ENCODE measurements at places on chromosomes 1 and 21.

- peak; percentile 69 for DNase-seq
These were observed 71.8 kb downstream of the CD58 start for GRCh38 chr1:116498789-116499628.

GRCh38 chr1:20578062-20578461, 10.8 kb upstream of the CDA start:
- DNase-seq = no peak

DNA sequence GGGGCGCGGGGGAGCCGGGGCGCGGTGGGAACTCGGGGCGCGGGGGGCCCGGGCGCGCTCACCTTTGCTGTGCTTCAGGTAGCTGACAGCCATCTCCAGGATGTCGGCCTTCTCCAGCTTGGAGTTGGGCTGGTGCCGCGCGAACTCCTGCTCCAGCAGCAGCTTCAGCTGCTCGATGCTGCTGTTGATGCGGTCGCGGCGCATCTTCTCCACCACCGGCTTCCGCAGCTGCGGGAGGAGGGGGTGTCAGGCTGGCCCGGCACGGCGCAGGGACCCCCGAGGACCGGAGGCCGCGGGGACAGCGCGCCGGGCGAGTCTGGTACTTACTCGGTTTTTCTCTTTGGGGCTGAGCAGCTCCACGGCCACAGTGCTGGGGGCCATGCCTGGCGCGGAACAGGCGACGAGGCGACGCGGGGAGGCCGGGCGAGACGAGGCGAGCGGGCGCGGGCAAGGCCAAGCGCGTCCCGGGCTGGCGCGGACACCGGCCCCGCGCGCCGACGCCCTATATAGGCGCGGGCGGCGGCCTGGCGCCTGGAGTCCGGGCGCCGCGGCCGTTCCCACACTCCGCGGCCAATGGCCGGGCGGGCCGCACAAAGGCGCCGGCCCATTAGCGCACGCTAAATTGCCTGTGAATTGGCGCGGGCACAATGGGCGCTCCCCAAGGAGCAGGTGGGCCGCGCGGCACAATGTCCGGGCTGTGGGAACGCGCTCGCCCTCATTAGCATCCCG, at the start of gene HES5:
Gene HES5 (minus strand): TSS at position 480 of the 729 bp plus-strand sequence. CDS start 99 bp downstream, at position 381.
- no peak for DNase-seq

DNA sequence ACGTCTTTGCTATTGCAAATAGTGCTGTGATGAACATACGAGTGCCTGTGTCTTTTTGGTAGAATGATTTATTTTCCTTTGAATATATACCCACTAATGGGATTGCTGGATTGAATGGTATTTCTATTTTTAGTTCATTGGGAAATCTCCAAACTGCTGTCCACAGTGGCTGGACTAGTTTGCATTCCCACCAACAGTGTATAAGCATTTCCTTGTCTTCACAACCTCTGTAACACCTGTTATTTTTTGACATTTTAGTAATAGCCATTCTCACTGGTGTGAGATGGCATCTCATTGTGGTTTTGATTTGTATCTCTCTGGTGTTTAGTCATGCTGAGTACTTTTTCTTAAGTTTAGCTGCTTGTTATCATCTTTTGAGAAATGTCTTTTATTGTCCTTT, 215.0 kb downstream of the FMN2 start:
- peak; percentile 36 for DNase-seq

GRCh38 chr1:107141491-107142126, 770 bp downstream of the NTNG1 start:
- DNase-seq = no peak

GRCh38 chr1:190588424-190588823, 110.8 kb upstream of the BRINP3 start:
- DNase-seq = no peak

- no peak for DNase-seq
These were observed 1.9 kb downstream of the UTP25 start for GRCh38 chr1:209829716-209830115.

DNA sequence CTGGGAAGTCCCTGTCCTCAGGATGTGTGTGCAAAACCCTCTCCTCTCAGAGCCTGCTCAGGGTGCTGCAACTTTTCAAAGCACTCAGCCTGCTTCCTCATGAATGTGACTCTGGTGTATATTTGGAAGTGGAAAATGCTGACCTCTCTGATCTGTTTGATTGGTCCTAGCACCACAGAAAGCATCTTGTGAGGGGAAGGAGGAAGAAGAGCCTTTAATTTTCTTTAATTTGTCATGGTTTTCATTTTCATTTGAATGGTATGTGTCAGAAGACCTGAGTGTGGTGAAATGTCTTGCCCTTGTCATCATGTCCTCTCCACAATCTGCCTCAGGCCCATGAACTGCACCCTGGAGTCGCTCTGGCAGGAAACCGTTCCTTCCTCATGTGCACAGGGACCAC, 383.5 kb downstream of the NTNG1 start:
- DNase-seq = no peak

DNA sequence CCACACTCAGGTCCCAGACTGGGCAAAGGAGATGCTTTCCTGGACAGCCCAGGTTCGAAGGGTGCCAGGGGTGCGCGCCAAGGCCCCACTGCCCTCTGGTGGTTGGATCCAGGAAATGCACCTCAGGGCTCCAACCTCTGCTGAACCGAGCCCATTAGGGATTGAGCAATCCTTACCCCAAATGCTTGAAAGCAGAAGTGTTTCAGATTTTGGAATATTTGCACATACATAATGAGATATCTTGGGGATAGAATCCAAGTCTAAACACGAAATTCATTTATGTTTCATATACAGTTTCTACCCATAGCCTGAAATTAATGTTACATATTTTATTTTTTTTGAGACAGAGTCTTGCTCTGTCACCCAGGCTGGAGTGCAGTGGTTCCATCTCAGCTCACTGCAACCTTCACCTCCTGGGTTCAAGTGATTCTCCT, 57.4 kb downstream of the SLC9A1 start:
- peak; percentile 65 for DNase-seq

- no peak for DNase-seq
These were observed 205.3 kb downstream of the TM2D1 start for GRCh38 chr1:61519631-61520030.

DNA sequence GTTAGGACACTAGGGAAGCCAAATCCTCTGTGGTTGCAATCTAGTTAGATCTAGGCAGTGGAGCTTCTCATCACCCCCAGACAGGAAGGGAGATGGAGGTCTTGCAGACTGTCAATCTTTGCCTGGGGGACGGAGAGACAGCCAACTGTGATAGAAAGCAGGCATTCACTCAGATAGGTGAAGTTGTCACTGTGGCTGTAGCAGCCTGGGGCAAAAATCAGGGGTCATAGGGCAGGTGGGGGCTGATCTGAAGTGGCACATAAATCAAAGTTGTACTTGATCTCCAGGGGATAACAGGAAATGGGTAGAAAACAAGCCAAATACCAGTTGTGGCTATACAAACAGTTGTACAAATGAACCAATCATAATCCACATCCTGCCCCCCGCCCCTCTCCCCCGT, 620.9 kb upstream of the USP24 start:
- DNase-seq = no peak

DNA sequence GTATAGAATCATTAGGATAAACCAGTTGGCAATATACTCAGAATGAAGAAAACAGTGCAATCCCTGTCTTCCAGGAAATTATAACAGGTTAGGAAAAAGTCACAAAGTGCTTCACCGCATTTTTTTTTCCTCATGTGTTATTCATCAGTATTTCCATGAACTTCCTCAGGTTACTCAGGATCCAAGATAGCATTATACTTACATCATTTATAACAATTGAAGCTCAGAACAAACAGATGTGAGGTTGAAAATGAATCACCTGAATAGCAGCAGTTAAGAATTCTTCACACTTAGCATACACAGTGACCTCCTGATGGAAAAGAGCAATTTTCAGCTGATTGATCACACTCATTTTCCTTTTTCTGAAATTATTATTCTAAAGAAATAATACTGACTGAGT, 1040.7 kb upstream of the B3GALT2 start:
- DNase-seq = peak; percentile 2

GRCh38 chr1:58231204-58231603, 315.3 kb downstream of the OMA1 start:
- DNase-seq = no peak

- DNase-seq = no peak
These were observed 197.2 kb downstream of the C1orf94 start for GRCh38 chr1:34373912-34374311.

GRCh38 chr21:41876396-41876795, 2.7 kb downstream of the PRDM15 start:
- no peak for DNase-seq

DNA sequence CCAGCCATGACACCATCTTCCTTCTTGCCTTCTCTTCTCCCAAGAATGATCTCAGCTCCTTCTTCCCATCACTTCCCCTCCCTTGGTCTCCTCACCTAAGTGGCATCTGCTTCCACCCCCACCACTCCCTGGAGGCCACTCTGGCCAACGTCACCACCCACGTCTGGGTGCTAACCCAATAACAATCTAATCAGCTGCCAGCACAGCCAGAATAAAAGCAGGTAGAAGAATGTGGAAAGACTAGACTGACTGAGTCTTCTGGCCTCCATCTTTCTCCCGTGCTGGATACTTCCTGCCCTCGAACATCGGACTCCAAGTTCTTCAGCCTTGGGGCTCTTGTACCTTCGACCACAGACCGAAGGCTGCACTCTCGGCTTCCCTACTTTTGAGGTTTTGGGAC, 245.3 kb upstream of the CSF3R start:
- no peak for DNase-seq

GRCh38 chr1:145868232-145868631, 9.4 kb upstream of the PIAS3 start:
- DNase-seq = no peak

DNA sequence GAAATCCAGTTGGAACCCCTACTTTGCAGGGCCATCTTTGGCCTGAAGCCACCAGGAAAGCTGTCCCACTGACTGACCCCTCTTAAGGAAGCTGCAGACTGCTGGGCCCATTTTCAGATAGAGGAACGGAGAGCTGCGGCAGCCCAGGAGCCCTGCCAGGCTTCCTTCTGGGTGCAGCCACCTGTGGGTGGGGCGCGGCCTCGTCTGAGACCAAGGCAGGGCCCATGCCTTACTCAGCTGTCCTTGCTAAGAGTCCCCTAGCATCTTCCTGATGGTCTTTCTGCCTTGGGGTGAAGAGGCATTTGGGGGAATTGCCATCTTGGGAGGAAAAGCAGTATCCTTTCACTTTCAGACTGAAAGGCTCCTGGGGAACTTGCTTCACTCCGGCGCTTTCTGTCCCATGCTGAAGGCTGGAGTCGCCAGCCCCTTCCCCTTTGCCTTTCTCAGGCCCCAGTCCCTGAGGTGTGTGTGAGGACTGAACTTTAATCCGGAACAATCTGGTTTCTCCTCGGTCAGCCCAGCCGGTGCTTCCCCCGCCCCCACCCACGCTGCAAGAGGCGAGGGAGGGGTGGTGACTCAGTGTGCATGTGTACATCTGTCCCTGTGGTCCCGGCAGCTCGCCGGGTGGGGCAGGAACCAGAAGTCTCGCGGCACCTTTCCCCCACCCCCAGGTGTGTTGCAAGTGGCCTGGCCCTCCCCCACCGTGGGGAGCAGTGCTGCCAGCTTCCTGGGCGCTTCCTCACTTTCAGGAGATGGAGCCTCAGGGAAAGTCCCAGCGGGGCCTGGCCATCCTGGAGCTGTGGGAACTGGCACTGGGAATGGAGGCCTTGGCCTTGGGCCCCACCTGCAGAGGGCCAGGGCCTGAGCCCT, 5.1 kb downstream of the ZC3H12A start:
- peak; percentile 85 for DNase-seq

- DNase-seq = no peak
These were observed 96.7 kb upstream of the GADD45A start for GRCh38 chr1:67588178-67588855.

GRCh38 chr21:32741336-32741735, 13.5 kb upstream of the SYNJ1 start:
- no peak for DNase-seq

DNA sequence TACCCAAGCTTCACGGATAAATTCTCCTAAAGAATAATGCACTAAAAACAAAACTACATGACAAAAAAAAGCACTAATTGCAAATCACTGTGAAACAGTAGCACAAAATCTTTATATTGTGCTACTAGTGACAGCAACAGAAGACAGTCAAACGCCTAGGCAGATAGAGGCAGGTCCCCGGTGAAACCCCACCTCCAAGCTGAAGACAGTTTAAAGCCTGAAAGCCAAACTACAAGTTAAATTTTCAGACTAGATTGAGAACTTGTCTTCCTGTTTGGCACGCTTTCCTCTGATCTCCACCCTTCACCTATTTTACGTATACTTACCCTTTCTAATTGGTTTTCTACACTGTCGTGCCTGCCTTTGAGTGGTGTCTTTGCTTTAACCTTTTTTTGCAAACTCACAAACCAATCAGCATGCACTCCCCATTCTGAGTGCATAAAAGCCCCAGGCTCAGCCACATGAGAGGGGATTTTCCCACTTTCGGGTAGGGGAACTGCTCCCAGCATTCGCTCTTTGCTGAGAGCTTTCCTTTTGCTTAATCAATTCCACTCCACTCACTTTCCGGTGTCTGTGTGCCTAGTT, 3.6 kb upstream of the BACH1 start:
- no peak for DNase-seq

- DNase-seq = no peak
These were observed 6.0 kb downstream of the LSS start for GRCh38 chr21:46222436-46223116.

- DNase-seq = peak; percentile 69
These were observed 37.7 kb downstream of the RRP1 start for GRCh38 chr21:43827015-43827611.

DNA sequence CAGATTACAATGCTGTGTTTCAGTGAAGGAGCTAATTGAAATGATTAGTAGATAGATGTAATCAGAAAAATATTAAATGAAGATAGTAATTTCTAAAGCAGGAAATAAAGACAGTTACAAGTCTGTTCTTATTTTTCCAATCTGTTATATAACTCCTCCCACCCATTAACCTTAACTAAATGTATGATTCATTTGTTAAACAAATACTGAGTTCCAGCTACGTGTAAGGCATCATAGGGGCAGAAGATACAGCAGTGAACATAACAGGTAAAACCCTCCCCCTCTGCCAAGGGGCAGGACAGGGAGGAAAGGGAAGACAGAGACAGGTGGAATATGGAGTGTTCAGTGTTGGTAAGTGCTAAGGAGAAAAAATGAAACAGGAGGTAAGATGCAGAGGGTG, at the start of gene FAM177B:
Gene FAM177B (plus strand): TSS at position 231 of the 400 bp plus-strand sequence. CDS start 9,344 bp downstream, outside the sequence.
- DNase-seq = no peak

DNA sequence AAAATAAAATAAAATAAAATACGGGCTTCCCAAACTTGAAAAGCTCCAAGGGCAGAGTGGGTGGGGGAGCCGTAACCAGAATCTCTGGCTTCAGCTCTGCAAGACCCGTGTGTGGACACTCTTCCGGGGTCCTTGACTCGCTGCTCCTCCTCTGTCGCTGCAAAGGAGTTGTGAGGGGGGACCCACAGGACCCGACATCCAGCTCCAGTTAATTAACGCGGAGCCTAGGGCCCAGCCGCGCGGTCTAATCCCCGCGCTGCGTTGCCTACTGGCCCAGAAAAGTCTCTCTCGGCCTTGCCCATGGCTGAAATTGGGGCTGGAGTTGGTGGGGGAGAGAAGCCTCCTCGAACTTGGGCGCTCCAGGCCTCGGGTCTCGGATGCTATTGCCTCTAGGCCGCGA, 1.8 kb downstream of the LMX1A start:
- DNase-seq = no peak
